ENCODE measurements at places on chromosomes 3 and 15.

DNA sequence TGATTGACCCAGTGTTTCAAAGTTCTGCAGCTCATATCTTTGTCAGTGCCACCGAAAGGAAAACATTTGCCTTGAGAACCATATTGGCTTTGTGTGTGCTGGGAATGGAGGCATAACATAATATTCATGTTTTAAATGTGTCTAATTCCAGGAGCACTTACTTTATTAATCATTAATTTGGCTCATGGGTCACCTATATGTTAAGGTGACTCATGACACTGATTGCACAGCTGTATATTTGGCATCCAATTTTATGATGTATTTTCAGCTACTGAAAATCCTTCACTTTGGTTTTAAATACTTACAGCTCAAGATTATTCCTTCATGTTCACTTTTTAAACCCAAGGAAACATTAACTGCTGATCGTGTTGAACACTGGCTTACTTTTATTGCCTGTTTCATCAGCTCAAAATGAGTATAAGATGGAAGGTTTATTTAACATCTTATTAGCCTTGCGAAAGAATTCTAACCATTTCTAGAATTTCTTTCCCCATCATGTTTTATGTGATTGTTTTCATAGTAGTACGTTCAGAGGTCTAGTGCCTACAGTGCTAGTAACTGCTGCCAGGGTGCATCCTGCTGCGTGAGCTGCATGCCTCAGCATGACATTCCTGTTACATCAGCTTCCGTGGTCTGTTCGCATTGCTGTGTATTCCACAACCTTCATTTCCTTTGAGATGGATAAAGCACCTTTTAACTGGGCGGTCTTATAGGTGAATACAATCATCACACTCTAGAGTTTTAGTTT lies 63.7 kb downstream of the LRCH3 start:
- no peak for DNase-seq

GRCh38 chr3:159158213-159158612 lies 356.4 kb downstream of the MFSD1 start:
- DNase-seq, result no peak

DNA sequence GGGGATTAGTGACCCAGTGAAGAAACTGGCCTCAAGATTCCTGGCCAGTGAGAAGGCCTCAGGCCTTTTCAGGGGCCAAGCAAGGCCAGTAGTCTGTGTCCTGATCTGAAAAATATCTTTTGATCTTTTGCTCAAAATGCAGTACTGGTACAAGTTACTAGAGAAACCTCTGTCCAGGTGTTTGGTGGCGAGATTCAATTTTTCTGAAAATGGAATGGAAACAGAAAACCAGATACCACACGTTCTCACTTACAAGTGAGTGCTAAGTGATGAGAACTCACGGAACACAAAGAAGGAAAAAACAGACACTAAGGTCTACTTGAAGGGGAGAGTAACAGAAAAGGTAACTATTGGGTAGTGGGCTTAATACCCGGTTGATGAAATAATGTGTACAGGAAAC lies 463.4 kb downstream of the ZIC1 start:
- no peak for DNase-seq

GRCh38 chr3:65761446-65762234 lies 277.1 kb downstream of the MAGI1 start:
- no peak for DNase-seq

DNA sequence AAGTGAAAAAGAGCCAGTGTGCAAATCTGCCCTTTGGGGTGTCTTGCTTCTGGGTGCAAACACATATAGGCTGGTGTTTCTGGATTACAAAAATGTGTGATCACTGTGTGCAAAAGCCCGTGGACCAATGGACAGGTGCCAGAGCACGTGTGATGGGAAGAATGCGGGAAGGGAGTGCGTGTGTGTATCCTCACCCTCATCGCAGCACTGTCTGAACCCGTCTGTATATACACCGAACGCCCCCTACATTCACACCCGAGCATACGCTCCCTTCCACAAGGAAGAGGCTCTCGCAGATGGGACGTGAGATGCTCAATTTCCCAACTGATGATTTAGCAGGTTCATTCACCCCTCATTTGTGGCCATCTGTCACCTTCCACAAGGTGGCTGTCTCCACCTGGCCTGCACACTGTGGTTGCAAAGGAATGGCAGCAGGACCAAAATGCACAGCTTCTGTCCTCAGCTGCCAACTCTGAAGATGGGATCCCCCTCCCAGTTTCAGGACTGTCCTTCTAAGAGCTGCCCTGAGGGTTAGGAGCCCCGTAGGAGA lies 19.4 kb upstream of the SLC6A1 start:
- no peak for DNase-seq

DNA sequence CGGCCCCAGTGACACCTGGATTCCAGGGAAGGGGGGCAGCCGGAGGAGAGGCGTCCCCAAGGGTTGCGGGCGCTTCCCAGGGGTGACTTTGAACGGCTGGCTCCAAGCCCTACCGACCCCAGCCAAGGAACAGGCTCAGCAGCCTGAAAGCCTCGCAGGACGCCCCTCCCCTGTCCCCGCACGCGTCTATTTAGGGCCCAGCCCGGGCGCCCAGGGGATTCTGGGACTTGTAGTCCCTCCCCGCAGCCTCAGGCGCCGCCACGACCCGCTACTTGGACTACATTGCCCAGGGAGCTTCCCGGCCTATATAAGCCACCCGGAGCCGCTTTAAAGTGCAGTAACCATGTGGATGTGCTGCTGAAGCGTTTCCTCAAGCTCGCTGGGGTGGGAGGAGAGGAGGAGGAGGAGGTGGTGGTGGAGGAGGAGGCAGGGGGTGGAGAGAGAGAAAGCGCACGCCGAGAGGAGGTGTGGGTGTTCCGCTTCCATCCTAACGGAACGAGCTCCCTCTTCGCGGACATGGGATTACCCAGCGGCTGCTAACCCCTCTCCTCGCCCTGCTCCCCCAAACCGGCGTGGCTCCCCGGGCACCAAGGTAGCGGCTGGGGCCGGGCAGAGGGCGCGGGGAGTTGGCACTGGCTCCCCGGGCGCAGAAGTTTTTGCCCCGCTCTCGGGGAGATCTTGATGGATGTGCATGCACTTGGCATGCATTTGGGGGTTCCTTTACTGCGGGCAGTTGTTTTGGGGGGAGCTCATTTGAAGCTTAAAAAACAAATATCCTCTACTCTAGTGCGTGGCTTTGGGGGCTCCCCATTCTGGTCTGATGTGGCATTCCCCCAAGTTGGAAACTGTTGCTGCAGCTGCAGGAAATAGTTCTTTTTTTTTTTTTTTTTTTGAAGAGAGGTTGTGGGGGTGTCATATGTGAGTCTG lies at the start of gene ITPR1:
Gene ITPR1 (plus strand): TSS at position 335 of the 927 bp plus-strand sequence. CDS start 23,144 bp downstream, outside the sequence.
- peak; percentile 93 for DNase-seq

DNA sequence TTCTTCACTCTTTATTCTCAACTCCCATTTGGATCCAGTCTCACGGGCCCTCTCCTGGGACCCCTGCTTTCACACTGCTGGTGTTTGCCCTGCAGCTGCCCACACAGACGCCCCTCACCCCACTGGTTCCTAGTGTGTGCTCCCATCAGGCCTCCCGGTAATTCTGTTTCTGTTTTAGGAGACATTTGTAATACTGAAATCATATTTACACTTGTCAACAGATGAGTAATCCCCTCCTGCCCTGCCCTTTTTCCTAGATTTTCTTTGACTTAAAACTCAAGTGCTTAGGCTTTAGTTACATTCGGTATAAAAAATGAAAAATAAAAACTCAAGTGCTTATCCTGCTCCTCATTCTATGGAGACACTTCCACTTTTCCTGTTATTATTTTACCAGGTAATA lies 18.4 kb upstream of the ABTB1 start:
- no peak for DNase-seq

DNA sequence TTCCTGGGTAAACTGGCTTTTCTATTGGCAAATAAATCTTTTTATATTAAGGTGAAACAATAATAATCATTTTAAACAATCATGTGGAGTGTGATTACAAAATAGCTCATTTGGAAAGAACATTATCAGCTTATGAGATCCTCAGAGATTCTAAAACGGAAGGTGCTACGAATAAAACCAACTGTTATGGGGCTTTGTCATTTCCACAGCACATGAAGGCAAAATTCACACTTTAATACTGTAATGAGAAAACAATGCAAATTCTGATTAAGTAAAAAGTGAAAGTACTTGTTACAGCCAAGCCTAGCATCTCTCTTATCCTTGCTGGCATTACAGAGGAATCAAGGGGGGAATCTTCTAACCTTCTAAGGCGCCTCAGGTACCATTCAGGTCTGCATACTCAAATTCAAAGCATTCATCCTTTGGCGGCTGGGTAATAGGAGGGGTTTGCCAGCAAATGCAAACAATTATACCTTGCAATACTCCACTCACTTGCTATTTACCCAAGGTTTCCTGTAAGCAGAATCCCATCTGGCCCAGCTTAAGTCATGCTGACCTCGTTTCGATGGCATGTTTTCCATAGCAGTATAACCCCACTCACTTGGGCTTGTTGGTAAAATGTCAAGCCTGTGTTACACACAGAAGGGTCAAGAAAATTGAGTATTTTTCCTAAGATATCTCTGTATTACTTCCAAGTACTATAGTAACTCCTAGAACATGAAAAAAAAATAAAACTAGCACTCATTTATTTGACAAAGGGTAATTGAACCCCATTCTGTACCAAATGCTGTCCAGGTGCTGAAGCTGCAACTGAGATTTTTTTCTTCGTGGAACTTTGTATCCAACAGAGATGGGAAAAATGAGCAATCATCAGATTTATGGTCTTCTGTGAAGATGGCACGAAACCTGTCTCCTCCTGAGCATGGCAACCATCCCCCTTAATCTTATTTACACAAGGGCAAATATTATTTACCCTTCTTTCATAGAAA lies 183.7 kb upstream of the LMCD1 start:
- DNase-seq, result no peak

- no peak for DNase-seq
Observed at GRCh38 chr15:33516563-33516962, 205.8 kb downstream of the RYR3 start.

DNA sequence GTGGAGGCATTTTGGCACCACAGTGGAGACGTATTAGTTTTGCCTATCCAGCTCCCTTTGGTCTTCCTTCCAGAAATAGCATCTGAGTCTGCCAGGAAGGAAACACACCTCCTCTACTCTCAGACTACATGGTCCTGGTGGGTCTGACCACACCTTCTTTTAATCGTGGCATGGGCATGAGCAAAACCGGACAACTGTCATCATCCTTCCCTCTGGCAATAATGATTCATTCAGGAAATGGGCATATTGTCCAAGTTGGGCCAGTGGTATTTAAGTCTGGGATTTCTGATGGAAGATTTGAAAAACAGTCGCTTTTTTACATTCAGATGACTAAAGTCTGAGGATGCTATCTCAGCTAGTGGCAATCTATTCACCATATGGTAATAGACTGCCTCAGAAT lies 601.0 kb upstream of the ADAMTS9 start:
- no peak for DNase-seq

DNA sequence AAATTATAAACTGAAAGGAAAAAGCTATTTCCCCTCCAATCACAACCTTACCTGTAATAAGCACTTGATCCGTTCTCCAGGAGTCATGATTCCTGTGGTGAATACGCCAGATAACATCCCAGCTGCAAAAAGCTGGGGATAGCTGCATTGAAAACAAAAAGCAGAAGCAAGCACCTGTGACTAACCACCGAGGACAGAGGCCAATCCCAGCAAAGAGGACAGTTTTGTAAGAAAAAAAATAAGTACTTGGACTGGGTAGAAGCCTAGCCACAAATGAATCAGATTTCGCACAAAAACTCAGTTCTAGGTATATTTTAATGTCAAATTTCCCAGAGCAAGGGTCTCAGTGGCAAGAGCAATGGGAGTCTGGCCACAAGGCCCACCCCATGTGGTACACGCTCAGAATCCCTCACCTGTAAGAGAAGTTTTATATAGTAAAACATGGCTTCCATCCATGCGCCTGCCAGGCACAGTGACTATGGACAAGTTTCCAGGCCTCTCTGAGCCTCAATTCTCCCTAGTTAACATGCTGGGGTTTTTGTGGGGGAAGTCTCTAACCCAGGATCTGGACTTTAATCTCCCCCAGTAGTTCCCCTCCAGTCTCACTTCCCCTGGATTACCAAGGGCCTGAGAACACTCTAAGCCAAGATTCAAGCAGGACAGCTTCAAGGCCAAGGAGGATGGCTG lies 19.2 kb downstream of the SLC25A20 start:
- DNase-seq, result no peak
